ENCODE measurements at places on chromosomes 7 and 10. TPM values are rescaled to one million over a fixed set of nuclear protein-coding genes. Genes with fewer than 3 reads are reported as not detected.

The CDC14C gene
- 0.23 TPM for total RNA-seq

The TBC1D12 gene
- 13.6 TPM for total RNA-seq

The CPED1 gene
- total RNA-seq, result 14.8 TPM

The C7orf25 gene
- 6.6 TPM for total RNA-seq

The FAM25A gene
- total RNA-seq, result not detected

The ANKRD30A gene
- not detected for total RNA-seq

The NPSR1 gene
- total RNA-seq, result not detected

Data from NCI-H460 (cell line).